ENCODE measurements at places on chromosomes 16 and 17. TPM values are rescaled to one million over a fixed set of nuclear protein-coding genes. Genes with fewer than 3 reads are reported as not detected.

DNA sequence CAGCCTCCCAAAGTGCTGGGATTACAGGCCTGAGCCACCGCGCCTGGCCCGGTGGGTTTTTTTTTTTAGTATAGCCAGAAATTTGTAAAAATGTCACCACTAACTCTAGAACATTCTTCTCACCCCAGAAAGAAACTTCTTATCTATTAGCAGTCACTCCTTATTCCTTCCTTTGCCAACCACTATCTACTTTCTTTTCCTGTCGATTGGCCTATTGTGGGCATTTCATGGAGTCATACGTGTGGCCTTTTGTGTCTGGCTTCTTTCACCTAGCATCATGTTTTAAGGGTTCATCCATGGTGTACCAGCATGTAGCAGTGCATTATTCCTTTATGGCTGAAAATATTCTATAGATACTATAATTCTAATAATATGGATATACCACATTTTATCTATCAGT, 3.6 kb downstream of the CYB5D2 start:
- DNase-seq: no peak
- H3K4me3 ChIP-seq: no peak overlapping the region
- peaks cover 12% of the 10 kb centered on the region for H3K4me1 ChIP-seq
- H3K27ac ChIP-seq: no peak overlapping the region
- H3K36me3 ChIP-seq: peaks cover 2% of the 10 kb centered on the region

DNA sequence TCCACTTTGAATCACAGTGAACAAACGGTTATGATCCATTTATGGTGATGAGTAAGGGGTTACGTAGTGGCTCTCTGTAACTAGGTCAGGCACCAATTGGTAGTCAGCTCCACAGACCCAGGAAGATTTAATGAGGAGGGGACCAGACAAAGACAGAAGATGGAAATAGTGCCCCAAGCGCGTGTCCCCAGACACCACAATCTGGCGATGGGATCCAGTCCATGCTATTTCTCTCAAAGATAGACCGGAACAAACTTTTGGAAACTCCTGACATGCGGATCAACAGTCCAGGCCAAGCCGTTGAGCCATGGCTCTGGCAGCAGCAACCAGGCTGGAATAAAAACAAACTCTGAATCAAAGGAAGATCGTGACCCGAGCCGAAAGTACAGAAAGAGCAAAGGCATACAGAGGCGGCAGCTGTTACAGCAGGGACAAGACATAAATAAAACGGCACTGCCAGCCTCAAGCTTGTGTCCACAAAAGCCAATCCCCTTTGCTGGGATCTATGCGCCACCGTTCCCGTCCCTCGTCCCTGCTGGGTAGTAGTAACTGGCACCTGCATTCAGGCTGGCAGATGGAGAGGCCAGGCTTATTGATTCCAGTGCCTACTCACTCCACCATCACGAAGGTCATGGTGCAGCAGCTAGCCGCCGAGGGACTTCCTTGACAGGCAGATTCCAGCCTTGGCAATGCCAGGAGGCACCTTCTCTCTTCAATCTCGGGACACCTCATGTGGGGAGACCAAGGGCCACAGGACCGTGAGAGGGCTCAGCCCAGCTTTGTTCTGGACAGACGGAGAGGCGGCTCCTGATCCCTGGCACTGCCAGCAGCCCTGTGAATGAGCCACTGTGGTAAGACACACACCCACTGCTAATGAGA, 50.2 kb downstream of the CDH11 start:
- H3K27ac ChIP-seq: no peak overlapping the region
- H3K36me3 ChIP-seq: no peaks in the 10 kb centered on the region
- H3K4me1 ChIP-seq: no peaks in the 10 kb centered on the region
- no peaks in the 10 kb centered on the region for H3K27me3 ChIP-seq
- H3K4me3 ChIP-seq: no peak overlapping the region
- DNase-seq: no peak

DNA sequence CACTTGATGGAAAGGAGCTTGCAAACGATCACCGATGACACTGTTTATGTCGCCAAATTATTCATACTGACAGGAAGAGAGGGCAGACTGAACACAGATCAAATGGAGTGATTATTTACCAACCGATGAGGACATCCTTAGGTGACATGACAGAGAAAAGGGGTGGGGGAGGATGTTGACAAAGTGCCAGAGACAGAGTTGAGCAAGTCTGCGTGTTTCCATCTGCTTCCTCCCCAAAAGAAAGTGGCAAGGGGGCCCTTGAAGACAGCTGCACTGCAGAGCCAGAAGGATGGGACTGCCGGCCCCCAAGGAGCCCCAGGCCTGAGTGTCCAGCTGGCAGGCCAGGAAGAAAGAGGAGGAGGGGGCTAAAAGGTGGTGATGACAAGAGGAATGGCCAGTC, 191.0 kb upstream of the RPL38 start:
- no peaks in the 10 kb centered on the region for H3K36me3 ChIP-seq
- no peak for DNase-seq
- H3K27me3 ChIP-seq: peaks cover 2% of the 10 kb centered on the region
- no peaks in the 10 kb centered on the region for H3K4me1 ChIP-seq
- no peak overlapping the region for H3K4me3 ChIP-seq

GRCh38 chr17:33116021-33116551, 124.4 kb downstream of the SPACA3 start:
- H3K27ac ChIP-seq: no peak overlapping the region
- H3K36me3 ChIP-seq: no peaks in the 10 kb centered on the region
- no peaks in the 10 kb centered on the region for H3K4me1 ChIP-seq
- no peak overlapping the region for H3K4me3 ChIP-seq

- DNase-seq: peak; percentile 92
- H3K36me3 ChIP-seq: peaks cover 10% of the 10 kb centered on the region
- H3K4me3 ChIP-seq: peak within 1 kb of the TSS; percentile 69
- peaks cover 21% of the 10 kb centered on the region for H3K4me1 ChIP-seq
- H3K27ac ChIP-seq: peak within 1 kb of the TSS; percentile 69
These were observed at the start of gene HEATR3 for GRCh38 chr16:50065624-50066481. Gene HEATR3 (plus strand): TSS chr16:50065970. CDS start chr16:50066132, 162 bp downstream.

DNA sequence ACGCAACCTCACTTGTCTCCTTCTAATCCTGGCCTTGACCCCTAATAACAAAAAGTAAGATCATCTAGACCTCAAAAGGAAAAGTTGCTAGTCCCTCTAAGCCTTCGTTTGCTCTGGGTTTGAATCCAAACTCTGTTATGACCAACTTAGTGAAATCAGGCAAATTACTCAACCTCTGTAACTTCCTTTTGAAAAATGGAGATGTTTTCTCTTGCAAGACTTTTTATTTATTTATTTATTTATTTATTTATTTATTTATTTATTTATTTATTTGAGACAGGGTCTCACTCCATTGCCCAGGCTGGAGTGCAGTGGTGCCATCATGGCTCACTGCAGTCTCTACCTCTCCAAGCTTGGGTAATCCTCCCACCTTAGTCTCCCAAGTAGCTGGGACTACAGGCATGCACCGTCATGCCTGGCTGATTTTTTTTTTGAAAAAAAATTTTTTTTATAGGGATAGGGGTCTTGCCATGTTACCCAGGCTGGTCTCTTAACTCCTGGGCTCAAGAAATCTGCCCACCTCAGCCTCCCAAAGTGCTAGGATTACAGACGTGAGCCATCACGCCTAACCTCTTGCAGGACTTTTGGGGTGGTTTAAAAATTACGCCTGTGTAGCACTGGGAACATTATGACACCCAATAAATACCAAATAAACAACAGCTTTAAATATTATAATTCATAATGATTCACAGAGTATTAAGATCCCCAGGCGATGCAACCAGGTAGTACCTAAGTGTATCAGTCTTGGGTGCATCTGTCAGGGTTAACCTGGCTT, 63.4 kb downstream of the PITPNC1 start:
- H3K36me3 ChIP-seq: no peaks in the 10 kb centered on the region
- H3K4me1 ChIP-seq: peaks cover 70% of the 10 kb centered on the region
- no peak overlapping the region for H3K4me3 ChIP-seq
- H3K27ac ChIP-seq: peak overlapping the region; percentile 81
- H3K27me3 ChIP-seq: no peaks in the 10 kb centered on the region

Gene KCNH6
- not detected for total RNA-seq
